ENCODE measurements at places on chromosomes 13 and 19.

DNA sequence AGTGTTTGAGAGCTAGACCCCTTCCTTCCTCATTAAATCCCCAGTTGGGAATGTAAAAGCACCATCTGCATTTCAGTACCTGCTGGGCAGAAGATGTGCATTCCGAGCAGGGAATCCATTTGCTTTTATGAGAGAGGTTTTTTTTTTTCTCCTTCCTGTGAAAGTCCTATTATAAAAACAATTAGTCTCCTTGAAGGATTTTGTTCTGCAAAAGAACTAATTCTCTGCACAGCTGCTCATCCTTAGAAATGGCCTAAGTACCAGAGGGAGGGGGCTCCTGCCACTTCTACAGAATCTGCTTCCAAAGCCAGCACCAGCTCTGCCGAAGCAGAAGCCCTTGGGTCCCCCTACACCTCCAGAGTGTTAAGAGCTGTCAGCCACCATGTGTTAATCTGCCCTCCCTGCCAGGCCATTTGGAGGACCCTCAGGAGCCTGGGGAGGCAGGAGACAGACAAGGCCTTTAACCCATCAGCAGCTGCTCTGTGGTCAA lies 36.4 kb upstream of the SERPINE3 start:
- no peak overlapping the region for H3K27ac ChIP-seq
- H3K27me3 ChIP-seq, result no peaks in the 10 kb centered on the region
- H3K4me3 ChIP-seq, result no peak overlapping the region
- no peak for DNase-seq

GRCh38 chr19:50190439-50190891 lies 13.0 kb upstream of the MYH14 start:
- H3K27ac ChIP-seq, result no peak overlapping the region
- DNase-seq, result no peak
- H3K36me3 ChIP-seq, result no peaks in the 10 kb centered on the region
- no peak overlapping the region for H3K4me3 ChIP-seq

- no peak overlapping the region for H3K27ac ChIP-seq
- H3K4me1 ChIP-seq, result no peaks in the 10 kb centered on the region
- no peak overlapping the region for H3K4me3 ChIP-seq
- DNase-seq, result no peak
Observed at GRCh38 chr19:8020681-8021080, 15.2 kb upstream of the ELAVL1 start.

- H3K4me1 ChIP-seq, result no peaks in the 10 kb centered on the region
- H3K36me3 ChIP-seq, result no peaks in the 10 kb centered on the region
- H3K4me3 ChIP-seq, result no peak overlapping the region
- H3K27ac ChIP-seq, result no peak overlapping the region
- no peak for DNase-seq
Observed at GRCh38 chr19:19049406-19049805, 14.4 kb upstream of the SLC25A42 start.

- H3K27ac ChIP-seq, result no peak overlapping the region
- H3K36me3 ChIP-seq, result no peaks in the 10 kb centered on the region
- DNase-seq, result no peak
Observed at GRCh38 chr19:45515081-45515624, 7.9 kb downstream of the VASP start.

DNA sequence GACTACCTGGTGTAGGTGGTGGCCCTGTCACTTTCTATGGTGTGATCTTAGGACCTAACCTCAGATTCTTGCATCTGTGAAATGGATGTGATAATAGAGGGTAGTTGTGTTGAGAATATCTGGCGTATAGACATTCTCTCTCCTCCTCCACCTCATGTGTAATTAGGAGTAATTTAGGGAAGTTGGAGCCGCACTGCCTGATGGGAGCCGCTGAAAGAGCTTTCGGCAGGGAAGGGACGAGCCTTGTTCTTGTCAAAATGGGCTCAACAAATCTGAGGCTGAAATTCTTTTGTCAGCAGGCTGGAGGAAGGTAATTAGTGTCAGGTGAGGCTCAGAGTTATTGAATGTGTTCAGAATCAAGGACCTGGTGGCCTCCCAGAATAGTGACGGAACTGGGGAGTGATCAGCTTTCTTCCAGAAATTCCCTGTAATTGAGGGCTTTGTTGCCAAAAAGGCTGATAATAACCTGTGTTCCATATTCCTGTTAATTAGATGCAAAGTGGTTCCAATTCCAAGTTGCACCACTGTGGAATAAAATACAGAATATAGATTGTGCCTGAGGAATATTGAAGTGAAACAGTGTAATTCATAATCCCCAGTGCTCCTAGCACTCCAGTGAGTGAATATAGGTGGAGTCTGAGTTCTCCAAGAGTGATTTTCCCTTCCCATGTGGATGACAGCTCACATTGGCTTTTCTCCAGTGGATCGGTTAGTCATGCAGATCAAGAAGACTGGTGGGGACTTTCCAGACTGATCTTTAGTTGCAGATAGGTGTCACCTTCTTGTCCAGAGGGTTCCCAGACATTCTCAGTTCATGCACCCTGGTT lies 47.5 kb downstream of the SPATA13 start:
- DNase-seq, result no peak
- H3K27me3 ChIP-seq, result no peaks in the 10 kb centered on the region
- no peaks in the 10 kb centered on the region for H3K4me1 ChIP-seq
